ENCODE measurements at places on chromosomes 12 and 14. TPM values are rescaled to one million over a fixed set of nuclear protein-coding genes. Genes with fewer than 3 reads are reported as not detected.

The EMP1 gene
- 12.9 TPM for total RNA-seq

- no peaks in the 10 kb centered on the region for H3K36me3 ChIP-seq
- no peaks in the 10 kb centered on the region for H3K4me1 ChIP-seq
- H3K27me3 ChIP-seq, result no peaks in the 10 kb centered on the region
- no peak overlapping the region for H3K27ac ChIP-seq
- H3K4me3 ChIP-seq, result no peak overlapping the region
These were observed 27.8 kb downstream of the AACS start for GRCh38 chr12:125092872-125093680.

- no peaks in the 10 kb centered on the region for H3K27me3 ChIP-seq
- no peaks in the 10 kb centered on the region for H3K4me1 ChIP-seq
- H3K4me3 ChIP-seq, result no peak overlapping the region
- H3K27ac ChIP-seq, result no peak overlapping the region
These were observed 42.0 kb upstream of the CHPT1 start for GRCh38 chr12:101655393-101655792.

GRCh38 chr12:15684896-15685658 lies 104.1 kb downstream of the EPS8 start:
- no peaks in the 10 kb centered on the region for H3K36me3 ChIP-seq
- H3K27me3 ChIP-seq, result no peaks in the 10 kb centered on the region
- no peak for DNase-seq
- no peak overlapping the region for H3K4me3 ChIP-seq
- H3K4me1 ChIP-seq, result no peaks in the 10 kb centered on the region
- no peak overlapping the region for H3K27ac ChIP-seq

GRCh38 chr14:99038431-99038820 lies 233.6 kb downstream of the BCL11B start:
- H3K27me3 ChIP-seq, result no peaks in the 10 kb centered on the region
- no peaks in the 10 kb centered on the region for H3K36me3 ChIP-seq
- no peak overlapping the region for H3K27ac ChIP-seq
- no peaks in the 10 kb centered on the region for H3K4me1 ChIP-seq

DNA sequence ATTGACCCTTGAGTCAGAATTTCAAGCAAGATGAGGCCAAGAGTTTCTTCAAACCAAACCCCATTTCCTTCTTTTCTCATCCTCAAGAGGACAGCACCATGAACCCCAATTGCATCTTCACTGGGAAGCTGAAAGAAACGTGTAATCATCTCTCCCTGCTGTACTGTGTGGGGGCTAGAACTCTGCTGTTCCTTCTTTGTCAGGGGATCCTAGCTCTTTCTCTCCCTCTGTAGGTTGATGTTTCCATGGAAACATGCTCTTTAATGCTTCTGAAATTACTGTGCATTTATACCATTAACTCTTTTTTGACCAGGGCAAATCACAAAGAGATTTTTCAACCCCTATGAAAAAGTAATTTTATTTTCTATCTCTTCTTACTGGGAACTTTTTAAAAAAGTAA lies 295.1 kb downstream of the GRIN2B start:
- no peak overlapping the region for H3K27ac ChIP-seq
- no peak overlapping the region for H3K4me3 ChIP-seq
- no peaks in the 10 kb centered on the region for H3K4me1 ChIP-seq

The CLEC1B gene
- total RNA-seq, result not detected

- H3K36me3 ChIP-seq, result no peaks in the 10 kb centered on the region
- H3K27me3 ChIP-seq, result no peaks in the 10 kb centered on the region
- H3K4me3 ChIP-seq, result no peak overlapping the region
These were observed 136.1 kb downstream of the ANO2 start for GRCh38 chr12:5808981-5809380.

DNA sequence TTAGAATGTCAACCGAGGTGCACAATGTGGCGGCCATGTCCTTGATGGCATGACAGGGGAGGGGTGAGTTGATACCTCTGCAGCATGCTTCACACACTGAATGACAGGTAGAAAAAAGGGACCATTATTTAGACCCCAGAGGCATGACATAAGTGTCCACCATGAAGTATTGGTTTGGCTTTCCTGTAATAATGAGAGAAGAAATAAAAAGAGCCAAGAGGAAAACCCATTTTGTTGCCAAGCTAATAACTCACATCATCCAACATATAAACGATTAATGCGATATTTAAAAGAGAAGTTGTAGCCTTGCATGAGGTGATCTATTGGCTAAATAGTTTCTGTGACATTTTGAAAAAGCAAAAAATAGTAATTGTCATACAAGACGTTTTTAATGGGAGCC lies 343.4 kb downstream of the LRIG3 start:
- no peaks in the 10 kb centered on the region for H3K4me1 ChIP-seq
- no peak for DNase-seq
- no peaks in the 10 kb centered on the region for H3K36me3 ChIP-seq
- H3K27ac ChIP-seq, result no peak overlapping the region

DNA sequence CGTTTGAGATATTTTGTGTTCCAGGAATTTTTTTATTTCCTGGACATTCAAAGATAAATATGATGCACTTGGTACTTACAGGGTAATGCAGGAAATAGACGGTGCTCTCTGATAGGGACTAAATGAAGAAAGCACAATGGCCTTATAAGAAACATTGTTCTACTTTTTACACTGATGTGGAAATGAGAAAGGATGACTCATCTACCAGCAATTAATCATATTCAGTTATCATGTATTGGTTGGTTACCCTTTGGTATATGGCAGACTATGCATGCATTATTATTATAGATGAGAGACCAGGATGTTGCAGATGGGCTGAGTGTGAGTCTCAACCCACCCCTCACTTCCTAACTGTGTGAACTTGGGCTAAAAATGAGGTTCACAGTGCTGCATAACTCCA lies 222.2 kb downstream of the FLRT2 start:
- H3K36me3 ChIP-seq, result no peaks in the 10 kb centered on the region
- no peaks in the 10 kb centered on the region for H3K4me1 ChIP-seq
- H3K27me3 ChIP-seq, result no peaks in the 10 kb centered on the region

The DNAI7 gene
- not detected for total RNA-seq

DNA sequence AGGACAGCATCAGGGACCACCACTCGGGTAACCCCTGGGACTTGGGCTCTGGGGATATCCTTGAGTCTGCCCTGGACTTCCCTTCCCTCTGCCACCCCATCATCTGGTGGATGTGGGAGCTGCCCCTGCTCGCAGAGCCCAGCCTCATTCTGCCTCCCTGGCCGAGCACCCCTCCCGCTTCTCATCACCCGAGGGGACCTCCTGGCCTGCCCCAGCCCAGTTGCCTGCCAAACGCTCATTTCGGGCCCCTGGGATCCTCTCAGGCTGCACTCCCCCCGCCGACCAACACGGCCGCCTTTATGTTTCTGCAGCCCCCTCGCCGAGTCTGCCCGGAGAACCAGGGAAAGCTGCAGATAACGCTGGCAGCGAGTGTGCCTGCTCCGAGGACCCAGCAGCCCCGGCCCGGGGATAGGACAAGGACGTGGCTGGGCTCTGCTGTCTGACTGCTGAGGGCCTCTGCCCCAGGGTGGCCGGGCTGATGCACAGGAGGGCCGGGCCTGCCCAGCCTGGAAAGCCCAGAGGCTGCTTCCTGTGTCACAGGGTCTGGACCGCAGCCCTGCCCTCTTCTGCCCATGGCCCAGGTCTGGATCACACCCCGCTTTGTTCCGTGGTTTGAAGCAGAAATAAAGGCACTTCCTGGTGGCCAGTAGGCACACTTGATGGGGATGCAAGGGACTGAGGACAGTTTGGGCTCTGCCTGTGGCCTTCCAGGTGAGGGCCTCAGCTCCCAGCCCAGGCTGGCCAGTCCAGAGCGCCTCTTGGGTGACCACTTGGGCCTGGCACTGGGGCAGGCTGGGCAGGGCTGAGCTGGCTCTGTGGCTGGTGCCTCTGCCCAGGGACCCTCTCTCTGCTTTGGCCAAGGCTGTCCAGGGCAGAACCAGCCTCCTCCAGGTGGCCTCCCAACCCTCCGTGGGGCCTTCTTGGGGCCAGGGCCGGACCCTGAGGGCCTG lies 4.9 kb upstream of the EXOC3L4 start:
- H3K36me3 ChIP-seq, result no peaks in the 10 kb centered on the region
- no peaks in the 10 kb centered on the region for H3K27me3 ChIP-seq
- peaks cover 6% of the 10 kb centered on the region for H3K4me1 ChIP-seq
- no peak overlapping the region for H3K4me3 ChIP-seq

- H3K27ac ChIP-seq, result no peak overlapping the region
- no peaks in the 10 kb centered on the region for H3K27me3 ChIP-seq
- H3K4me3 ChIP-seq, result no peak overlapping the region
- DNase-seq, result no peak
These were observed 7.3 kb downstream of the STXBP6 start for GRCh38 chr14:25042362-25043299.

The FAR2 gene
- total RNA-seq, result 7.0 TPM

DNA sequence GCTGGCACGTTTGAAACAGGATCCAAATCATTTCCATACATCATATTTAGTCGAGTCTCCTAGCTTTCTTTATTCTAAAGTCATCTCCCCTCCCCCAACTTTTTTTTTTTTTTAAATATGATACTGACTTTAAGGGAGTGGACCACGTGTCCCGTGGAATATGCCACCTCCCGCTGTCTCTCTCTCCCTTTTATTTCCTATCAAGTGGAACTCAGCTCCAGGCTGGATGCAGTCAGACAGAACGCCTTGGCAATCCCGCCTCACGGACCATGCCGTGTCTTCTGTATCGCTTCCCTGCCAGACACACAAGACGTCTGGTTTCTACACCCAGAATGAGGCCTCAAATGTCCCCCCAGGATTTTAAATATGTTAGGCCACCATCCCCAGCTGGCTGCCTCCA lies 21.2 kb downstream of the BCL7A start:
- H3K27ac ChIP-seq, result no peak overlapping the region
- no peak for DNase-seq
- no peak overlapping the region for H3K4me3 ChIP-seq

- DNase-seq, result no peak
- H3K36me3 ChIP-seq, result no peaks in the 10 kb centered on the region
- no peaks in the 10 kb centered on the region for H3K4me1 ChIP-seq
- H3K27ac ChIP-seq, result no peak overlapping the region
These were observed 219.8 kb upstream of the CDKN3 start for GRCh38 chr14:54177019-54177418.

The LAG3 gene
- total RNA-seq, result 245 TPM

The TMPRSS12 gene
- total RNA-seq, result not detected

DNA sequence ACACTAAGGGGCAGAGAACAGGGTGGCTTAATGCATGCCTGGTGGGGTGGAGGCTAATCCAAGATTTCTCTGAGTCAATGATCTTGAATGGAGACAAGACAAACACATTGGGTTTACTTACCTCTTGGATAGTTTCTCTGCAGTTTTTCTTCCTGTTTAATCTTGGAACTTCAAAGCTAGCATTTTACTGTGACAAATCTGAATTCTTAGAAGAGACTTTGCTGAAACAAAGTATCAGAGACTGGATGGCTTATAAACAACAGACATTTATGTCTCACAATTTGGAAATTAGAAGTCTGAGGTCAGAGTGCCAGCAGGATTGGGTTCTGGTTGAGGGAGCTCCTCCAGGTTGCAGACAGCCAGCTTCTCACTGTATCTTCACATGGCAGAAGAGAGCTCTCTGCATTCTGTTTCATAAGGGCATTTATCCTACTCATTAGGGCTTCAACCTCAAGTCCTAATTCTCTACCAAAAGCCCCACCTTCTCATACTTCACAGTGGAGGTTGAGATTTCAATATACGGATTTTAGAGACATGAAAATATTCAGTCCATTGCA lies 921.8 kb downstream of the VRK1 start:
- H3K36me3 ChIP-seq, result no peaks in the 10 kb centered on the region
- H3K27me3 ChIP-seq, result no peaks in the 10 kb centered on the region
- no peak overlapping the region for H3K4me3 ChIP-seq
- no peak for DNase-seq

The PCED1B gene
- total RNA-seq, result 52.8 TPM

DNA sequence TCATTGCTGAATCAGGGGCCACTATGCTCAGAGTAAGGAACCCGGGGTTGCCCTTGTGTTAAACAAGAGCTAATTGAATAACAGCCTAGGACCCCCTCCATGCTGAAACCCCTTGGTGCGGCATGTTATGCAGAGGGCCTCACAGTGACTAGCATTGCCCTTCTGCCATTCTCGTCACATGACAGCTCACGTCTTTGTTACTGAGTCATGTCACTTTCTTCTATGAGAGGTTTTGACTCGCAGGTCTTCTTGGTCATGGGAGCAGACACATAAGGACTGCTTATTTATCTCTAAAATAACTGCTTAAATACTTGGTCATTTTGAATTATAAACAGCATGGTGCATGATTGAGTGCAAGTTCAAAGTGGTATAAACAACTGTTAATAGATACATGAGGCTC lies 24.9 kb downstream of the TCTN1 start:
- no peaks in the 10 kb centered on the region for H3K36me3 ChIP-seq
- H3K4me1 ChIP-seq, result no peaks in the 10 kb centered on the region
- H3K27ac ChIP-seq, result no peak overlapping the region
- no peak for DNase-seq

- no peak for DNase-seq
- peaks cover 3% of the 10 kb centered on the region for H3K27me3 ChIP-seq
- no peak overlapping the region for H3K4me3 ChIP-seq
- H3K27ac ChIP-seq, result no peak overlapping the region
These were observed 36.5 kb downstream of the CMKLR1 start for GRCh38 chr12:108302403-108303311.

GRCh38 chr12:18443768-18444437 lies 182.6 kb downstream of the PIK3C2G start:
- H3K4me3 ChIP-seq, result no peak overlapping the region
- no peaks in the 10 kb centered on the region for H3K4me1 ChIP-seq
- DNase-seq, result no peak
- no peaks in the 10 kb centered on the region for H3K36me3 ChIP-seq
- no peaks in the 10 kb centered on the region for H3K27me3 ChIP-seq
- no peak overlapping the region for H3K27ac ChIP-seq

The PPP4R4 gene
- 1.2 TPM for total RNA-seq

DNA sequence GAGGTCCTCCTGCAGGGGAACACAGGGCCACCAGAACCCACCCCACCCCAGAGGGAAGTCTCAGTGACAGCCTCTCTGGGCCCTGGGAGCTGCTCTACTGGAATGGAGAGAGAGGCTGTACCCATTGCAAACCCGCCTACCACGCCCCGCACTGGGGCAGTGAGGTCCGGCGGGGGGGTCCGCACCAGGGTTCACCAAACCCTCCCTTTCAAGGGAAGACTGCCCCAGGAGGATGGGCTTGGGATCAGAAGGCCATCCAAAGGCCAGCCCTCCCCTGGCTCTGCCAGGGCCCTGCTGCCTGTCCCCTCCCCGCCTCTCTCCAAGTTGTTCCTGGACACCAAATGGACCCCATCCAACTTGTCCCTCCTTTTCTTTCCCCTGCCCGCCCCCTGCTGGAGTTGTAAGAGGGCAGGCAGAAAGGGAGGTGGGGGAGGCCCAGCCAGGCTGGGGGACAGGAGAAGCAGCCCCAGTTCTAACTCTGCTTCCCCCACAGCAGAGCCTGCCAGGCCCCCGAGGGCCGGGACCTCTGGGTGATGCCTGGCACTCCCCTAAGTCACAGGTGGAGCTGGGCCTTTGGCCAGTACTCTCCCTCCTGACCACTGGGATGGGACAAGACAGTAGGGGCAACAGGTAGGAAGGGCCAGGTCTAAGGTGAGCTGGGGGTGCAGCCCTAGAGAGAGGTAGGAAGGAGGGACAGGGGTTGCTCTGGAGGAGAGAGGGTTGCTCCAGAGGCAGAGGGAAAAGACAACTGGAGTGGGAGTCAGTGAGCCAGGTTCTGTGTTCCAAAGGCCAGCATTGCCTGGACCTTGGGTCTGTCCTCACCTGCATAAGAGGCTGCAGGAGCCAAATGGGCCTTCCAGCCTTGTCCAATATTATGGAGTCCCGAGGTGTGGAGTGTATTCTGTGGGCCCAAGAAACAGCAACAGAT lies 3.2 kb upstream of the DIO3 start:
- no peaks in the 10 kb centered on the region for H3K4me1 ChIP-seq
- DNase-seq, result no peak
- no peak overlapping the region for H3K4me3 ChIP-seq

GRCh38 chr14:69554500-69554899 lies 20.2 kb downstream of the CCDC177 start:
- no peak for DNase-seq
- no peaks in the 10 kb centered on the region for H3K4me1 ChIP-seq
- no peaks in the 10 kb centered on the region for H3K36me3 ChIP-seq
- H3K27me3 ChIP-seq, result no peaks in the 10 kb centered on the region
- H3K27ac ChIP-seq, result no peak overlapping the region

The GPRC5D gene
- total RNA-seq, result not detected

All from CD8-positive, alpha-beta memory T cell (primary cell).